ENCODE measurements at places on chromosomes 1 and 21.

- DNase-seq = no peak
These were observed 27.5 kb upstream of the JUN start for GRCh38 chr1:58811303-58811702.

GRCh38 chr1:3329640-3330281 lies 124.7 kb upstream of the ARHGEF16 start:
- no peak for DNase-seq

DNA sequence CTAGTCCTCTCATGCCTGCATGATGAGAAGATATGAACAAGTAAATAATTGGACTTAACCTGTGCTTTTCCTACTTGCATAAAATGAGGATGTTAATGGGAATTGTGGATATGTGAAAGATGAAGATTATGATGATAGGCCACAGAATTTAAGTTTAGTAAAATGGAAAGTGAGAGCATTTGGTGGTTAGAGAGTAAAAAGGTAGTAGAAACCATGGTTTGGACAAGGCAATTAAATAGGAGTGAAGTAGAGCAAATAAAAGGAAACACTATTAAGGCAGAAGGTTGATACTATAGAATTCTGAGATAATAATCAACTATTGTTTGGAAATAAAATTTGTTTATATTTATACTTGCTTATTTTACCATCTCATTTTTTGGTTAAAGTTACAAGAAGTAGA lies 1162.5 kb downstream of the MRPL39 start:
- no peak for DNase-seq

GRCh38 chr1:16139473-16139962 lies 16.4 kb downstream of the EPHA2 start:
- DNase-seq = no peak

DNA sequence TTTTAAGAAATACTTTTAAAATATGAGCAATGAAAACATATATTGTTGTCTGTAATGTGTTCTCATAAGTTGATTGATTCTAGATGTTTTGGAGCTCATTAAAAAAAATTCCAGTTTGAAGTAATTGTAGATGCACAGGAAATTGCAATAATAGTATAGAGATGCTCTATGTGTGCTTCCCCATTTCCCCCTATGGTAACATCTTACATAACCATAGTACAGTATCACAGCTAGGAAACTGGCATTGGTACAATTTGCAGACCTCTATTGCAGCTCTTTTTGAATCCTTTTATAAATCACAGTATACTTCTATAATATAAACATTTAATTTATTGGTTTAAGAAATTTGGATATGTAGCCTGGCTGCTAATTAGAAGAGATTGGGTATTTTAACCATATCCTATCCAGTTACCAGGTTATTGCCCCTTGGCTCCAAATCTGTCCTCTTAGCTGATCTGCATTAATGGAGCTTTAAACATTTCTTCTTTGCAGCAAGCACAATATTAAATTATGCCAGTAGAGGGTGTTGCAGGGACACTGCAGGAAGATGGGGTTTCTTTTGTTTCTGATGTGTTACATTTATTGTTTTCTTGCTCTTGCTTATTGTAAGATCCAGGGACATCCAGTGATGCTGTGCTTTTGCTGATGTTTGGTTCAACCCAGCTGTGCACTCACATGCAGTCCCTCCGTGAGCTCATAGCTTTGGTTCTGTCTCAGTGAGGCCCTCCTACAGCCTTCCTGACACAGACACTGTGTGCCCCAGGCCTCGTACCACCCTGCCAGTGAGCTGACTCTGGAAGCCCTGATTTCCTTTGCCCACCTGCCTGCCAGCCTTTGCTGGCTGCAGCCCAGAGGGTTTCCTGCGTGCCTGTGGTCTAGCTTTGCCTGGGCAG lies 103.3 kb downstream of the RABGAP1L start:
- DNase-seq = peak; percentile 26
